Activated naive CD4-positive, alpha-beta T cell treated with anti-CD3 and anti-CD28 coated beads, Interleukin-2, amount 10 ng/mL, durations not matched to agents 7 days and 5 days (primary cell): ENCODE measurements at places on chromosomes 6 and 20.

DNA sequence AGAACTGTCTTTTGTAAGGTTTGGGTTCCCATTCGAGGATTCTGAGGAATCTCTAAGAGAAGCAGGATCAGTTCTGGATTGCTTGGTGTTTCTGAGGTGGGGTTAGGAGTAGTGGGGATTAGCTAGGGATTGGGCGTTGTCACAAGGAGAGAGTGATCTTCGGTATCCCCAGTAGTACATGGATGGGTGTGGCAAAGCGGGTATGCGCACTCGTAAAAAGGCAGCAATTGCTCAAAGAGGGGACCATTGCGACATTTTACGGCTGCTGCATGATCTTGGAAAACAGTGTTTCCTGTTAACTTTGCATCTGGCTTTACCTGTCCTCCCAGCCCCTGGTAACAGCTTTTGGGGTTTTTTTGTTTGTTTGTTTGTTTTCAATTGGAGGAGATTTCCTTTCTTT is 9.7 kb upstream of the ZSCAN9 start:
- no peak for DNase-seq

DNA sequence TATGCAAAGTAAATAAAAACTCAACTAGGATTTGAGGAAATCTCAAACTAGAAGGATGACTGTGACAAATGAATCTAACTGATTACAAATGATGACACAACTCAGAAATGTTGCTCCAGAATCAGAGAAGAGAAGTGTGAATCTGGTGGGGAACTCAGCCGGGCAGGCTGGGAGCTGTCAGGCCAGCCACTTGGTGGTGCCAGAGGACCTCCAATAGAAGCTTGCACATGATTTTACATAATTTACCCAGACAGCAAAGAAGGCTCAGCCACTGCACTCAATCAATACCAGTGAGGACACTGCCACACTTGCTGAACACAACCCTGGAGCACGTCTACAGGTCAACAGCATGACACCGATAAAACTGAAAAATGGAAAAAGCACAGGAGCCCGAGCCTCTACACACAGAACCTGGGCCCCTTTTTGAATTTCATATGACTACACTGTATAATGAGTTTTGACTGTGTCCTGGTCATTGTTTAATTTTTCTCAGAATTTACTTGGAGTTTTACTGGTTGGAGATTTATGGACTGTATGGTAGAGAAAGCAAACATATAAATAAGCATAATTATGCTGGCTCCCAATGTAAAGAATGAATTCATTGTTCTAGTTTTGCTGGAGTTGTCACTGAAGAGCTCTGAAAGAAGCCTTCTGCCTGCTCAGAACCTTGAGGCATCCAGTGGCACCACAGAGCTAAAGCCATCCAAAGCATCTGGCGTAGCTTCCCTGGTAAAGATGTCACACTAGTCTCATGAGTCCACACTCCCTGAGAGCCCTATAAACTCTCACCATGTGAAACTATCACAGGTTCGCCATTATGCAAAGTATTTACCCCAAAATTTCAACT is 296.5 kb downstream of the THBS2 start:
- DNase-seq, result peak; percentile 62

DNA sequence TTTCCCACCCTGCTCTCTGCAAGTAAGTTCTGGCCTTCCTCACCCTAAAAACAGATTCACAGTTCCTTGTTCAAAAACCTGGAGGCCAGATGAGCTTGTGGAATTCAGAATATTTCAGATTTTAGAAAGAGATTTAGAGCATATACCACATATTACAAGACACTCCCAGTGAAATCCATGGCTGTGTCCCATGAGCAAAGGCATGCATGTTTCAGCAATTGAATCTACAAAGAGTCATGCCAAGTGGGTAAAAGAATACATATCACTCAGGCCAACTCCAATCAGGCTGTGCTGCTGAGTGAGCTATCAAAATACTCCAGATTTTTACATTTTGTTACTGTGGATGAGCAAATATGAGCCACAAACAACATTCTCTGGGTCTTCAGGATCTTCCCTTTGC is 10.2 kb upstream of the NEDD9 start:
- DNase-seq, result no peak

GRCh38 chr6:101918471-101918870 is 525.0 kb downstream of the GRIK2 start:
- no peak for DNase-seq
